Central memory CD8-positive, alpha-beta T cell (primary cell): ENCODE measurements at places on chromosomes 5 and 9.
A peak's percentile ranks its signal among the peaks of the same experiment; 100 is the strongest.

DNA sequence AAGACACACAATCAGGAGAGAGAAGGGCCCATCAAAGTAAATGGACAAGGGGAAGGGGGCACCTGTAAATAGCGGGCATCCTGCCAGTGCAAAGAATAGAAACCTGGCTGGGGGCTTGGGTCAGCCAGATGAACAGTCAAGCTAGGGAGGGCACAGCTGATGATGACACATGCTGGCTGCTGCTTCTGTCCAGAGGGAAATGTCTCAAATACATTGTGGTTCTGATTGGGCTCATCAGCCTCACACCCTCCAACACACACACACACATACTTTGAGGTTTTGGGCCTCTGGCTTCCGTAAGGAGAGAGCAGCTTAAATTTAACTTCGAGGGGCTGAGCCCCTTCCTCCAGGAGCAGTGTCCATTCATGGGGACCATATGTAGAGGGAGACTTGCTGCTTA lies 27.6 kb upstream of the SPATA31E1 start:
- no peak overlapping the region for H3K27ac ChIP-seq
- no peak overlapping the region for H3K4me3 ChIP-seq
- H3K4me1 ChIP-seq: no peaks in the 10 kb centered on the region
- no peak for DNase-seq
- peaks cover 23% of the 10 kb centered on the region for H3K27me3 ChIP-seq

- H3K27me3 ChIP-seq: no peaks in the 10 kb centered on the region
- DNase-seq: no peak
- H3K36me3 ChIP-seq: peaks cover 1% of the 10 kb centered on the region
- no peak overlapping the region for H3K4me3 ChIP-seq
- H3K4me1 ChIP-seq: no peaks in the 10 kb centered on the region
Measured at GRCh38 chr5:59126708-59127573, 544.1 kb downstream of the RAB3C start.

- no peak overlapping the region for H3K27ac ChIP-seq
- no peaks in the 10 kb centered on the region for H3K4me1 ChIP-seq
- no peaks in the 10 kb centered on the region for H3K36me3 ChIP-seq
- DNase-seq: no peak
Measured at GRCh38 chr9:13967438-13967837, 346.5 kb downstream of the NFIB start.

DNA sequence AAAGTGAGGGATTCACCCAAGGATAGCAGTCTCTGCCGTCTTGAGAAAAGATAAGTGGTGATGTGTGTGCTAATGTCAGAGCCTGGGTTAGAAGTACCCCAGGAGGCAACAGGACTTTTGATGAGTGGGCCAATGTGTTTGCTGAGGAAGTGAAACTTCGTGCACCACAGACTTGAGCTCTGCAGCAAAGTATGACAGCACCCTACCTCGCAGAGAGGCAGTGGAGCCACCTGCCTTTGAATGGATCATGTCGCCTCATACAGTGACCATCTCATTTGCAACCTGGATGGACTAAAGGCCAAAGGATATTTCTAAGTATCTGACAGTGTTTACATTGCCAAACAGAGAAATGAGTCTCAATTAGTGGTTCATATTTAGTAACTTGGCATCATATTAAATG lies 593.9 kb upstream of the GRAMD2B start:
- H3K4me1 ChIP-seq: no peaks in the 10 kb centered on the region
- H3K27ac ChIP-seq: no peak overlapping the region
- DNase-seq: no peak
- no peaks in the 10 kb centered on the region for H3K27me3 ChIP-seq

GRCh38 chr5:17123010-17123409 lies 94.4 kb upstream of the BASP1 start:
- no peaks in the 10 kb centered on the region for H3K36me3 ChIP-seq
- no peaks in the 10 kb centered on the region for H3K27me3 ChIP-seq
- no peak overlapping the region for H3K4me3 ChIP-seq
- H3K27ac ChIP-seq: no peak overlapping the region
- peaks cover 5% of the 10 kb centered on the region for H3K4me1 ChIP-seq
- no peak for DNase-seq

GRCh38 chr5:79878721-79879336 lies 112.2 kb downstream of the MTX3 start:
- H3K4me3 ChIP-seq: no peak overlapping the region
- H3K36me3 ChIP-seq: no peaks in the 10 kb centered on the region
- H3K4me1 ChIP-seq: no peaks in the 10 kb centered on the region
- H3K27me3 ChIP-seq: peaks cover 11% of the 10 kb centered on the region

GRCh38 chr9:79581794-79582193 lies 10.0 kb downstream of the TLE4 start:
- peaks cover 89% of the 10 kb centered on the region for H3K4me1 ChIP-seq
- DNase-seq: no peak
- H3K27me3 ChIP-seq: no peaks in the 10 kb centered on the region
- H3K36me3 ChIP-seq: peaks cover 6% of the 10 kb centered on the region
- peak overlapping the region; percentile 87 for H3K27ac ChIP-seq

DNA sequence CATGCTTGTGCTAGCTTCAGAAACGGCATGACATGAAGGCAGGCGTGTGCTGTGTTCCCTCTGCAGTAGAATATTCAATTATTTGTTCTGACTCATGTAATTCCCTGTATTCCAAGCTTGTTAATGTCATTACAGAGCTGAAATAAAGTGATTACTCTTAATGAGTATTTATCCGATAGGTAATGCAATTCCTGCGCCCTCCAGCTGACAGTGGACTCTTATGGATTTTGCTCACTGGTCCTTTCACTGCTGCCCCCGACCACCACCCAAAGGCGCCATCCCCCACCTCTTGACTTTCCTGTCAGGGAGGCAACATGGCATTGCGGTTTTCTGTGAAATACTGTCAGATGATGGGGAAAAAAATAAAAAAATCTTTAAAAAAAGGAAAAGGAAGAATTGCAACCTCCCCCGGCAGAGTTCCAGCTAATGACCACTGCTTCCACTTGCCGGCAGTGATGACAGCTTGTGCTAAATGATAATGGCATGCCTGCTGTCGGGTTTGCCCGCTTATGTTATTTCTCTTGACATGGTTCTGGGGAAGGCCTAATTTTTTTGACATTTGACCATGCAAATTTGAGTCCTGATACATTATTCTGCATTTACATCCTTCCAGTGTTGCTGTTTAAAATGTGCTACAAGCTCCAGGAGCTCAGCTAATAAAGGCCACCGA lies 335.3 kb upstream of the ADAMTS16 start:
- H3K4me1 ChIP-seq: no peaks in the 10 kb centered on the region
- H3K36me3 ChIP-seq: no peaks in the 10 kb centered on the region
- DNase-seq: no peak
- no peaks in the 10 kb centered on the region for H3K27me3 ChIP-seq
- H3K4me3 ChIP-seq: no peak overlapping the region

GRCh38 chr5:123997462-123998215 lies 485.7 kb downstream of the CSNK1G3 start:
- H3K4me3 ChIP-seq: no peak overlapping the region
- no peaks in the 10 kb centered on the region for H3K4me1 ChIP-seq
- no peak for DNase-seq
- H3K36me3 ChIP-seq: peaks cover 1% of the 10 kb centered on the region
- H3K27me3 ChIP-seq: no peaks in the 10 kb centered on the region

- H3K36me3 ChIP-seq: no peaks in the 10 kb centered on the region
- no peak for DNase-seq
Measured at GRCh38 chr9:117543089-117543488, 128.2 kb upstream of the ASTN2 start.

GRCh38 chr9:124180557-124180956 lies 77.2 kb upstream of the NEK6 start:
- H3K4me3 ChIP-seq: no peak overlapping the region
- DNase-seq: no peak
- H3K27me3 ChIP-seq: peaks cover 24% of the 10 kb centered on the region

DNA sequence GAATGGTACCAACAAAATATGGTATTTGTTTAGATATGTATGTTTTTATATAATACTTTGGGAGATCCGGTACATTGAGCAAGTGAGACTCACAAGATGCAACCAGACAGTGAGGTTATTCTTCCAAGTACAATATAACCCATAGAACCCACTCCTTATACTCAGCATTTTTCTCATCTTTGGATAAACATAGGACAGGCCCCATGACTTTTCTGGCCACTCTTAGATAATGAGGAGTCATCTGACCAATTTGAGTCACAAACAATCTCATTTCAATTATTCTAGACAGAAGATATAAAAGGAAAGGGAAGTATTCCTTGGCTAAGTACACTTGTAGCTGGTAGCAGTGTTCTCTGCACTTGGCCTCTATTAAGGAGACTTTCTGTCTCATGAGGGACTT lies 150.2 kb downstream of the SGCD start:
- no peaks in the 10 kb centered on the region for H3K36me3 ChIP-seq
- H3K4me1 ChIP-seq: no peaks in the 10 kb centered on the region
- H3K4me3 ChIP-seq: no peak overlapping the region
- no peak overlapping the region for H3K27ac ChIP-seq
- H3K27me3 ChIP-seq: peaks cover 12% of the 10 kb centered on the region
- DNase-seq: no peak

DNA sequence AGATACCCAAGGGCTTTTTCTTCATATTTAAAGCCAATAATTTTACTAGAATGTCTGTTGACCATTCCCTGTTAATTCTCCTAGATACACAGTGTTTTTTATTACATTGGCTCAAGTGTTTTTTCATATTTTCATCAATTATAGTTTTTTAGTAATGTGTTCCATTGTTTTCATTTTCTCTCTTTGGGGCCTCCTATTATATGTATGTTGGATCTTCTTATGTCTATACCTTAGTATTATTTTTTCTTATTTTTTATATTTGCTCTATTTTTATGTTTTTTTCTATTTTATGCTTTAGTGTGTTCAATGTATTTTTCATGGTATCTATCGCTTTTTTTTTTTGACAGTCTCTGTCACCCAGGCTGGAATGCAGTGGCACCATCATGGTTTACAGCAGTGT lies 7.5 kb downstream of the KIAA1958 start:
- H3K27me3 ChIP-seq: no peaks in the 10 kb centered on the region
- H3K4me3 ChIP-seq: no peak overlapping the region
- no peak overlapping the region for H3K27ac ChIP-seq
- no peaks in the 10 kb centered on the region for H3K4me1 ChIP-seq

GRCh38 chr5:124735169-124735858 lies 11.1 kb downstream of the ZNF608 start:
- no peak overlapping the region for H3K27ac ChIP-seq
- no peak overlapping the region for H3K4me3 ChIP-seq
- H3K36me3 ChIP-seq: no peaks in the 10 kb centered on the region

DNA sequence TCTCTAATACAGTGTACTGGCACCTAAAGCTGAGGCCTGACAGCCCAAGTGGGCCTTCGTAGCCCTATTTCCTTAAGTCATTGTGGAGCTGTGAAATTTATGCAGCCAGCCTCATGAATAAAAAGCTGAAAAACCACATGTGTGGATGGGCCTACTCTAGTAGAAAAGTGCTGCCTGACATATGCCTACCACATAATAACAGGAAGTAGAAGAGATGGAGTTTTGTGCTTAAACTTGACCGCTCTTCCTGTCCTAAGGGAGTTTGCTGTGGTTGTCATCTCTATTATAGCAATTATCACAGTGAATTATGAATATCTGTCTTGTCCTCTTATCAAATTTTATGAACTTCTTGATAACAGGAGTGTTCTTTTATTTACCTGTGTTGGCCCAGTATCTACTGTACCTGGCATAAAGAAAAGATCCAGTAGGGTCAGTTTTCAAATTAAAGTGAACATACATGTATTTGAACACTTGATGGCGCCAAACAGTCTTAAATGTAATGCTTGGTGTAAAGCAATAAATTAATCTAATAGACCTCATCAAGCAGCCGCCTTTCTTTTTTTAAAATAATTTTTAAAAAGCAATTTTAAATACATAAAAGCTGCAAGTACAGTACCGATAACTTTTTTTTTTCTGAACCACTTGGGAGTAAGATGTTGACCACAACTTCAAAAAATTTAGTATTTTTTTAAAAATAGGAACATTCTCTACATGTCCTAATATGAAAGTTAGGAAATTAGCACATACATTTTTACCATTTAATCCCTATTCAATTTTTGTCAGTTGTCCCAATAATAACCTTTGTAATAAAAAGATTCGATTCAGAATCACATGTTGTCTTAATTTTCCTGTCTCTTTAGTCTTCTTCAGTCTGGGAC lies 51.0 kb downstream of the FKTN start:
- H3K36me3 ChIP-seq: peaks cover 6% of the 10 kb centered on the region
- DNase-seq: no peak
- H3K27ac ChIP-seq: no peak overlapping the region
- H3K4me3 ChIP-seq: no peak overlapping the region

GRCh38 chr9:4144869-4145268 lies 155.0 kb downstream of the GLIS3 start:
- H3K4me1 ChIP-seq: no peaks in the 10 kb centered on the region
- H3K27ac ChIP-seq: no peak overlapping the region
- DNase-seq: no peak
- H3K27me3 ChIP-seq: peaks cover 44% of the 10 kb centered on the region
- H3K36me3 ChIP-seq: peaks cover 3% of the 10 kb centered on the region

DNA sequence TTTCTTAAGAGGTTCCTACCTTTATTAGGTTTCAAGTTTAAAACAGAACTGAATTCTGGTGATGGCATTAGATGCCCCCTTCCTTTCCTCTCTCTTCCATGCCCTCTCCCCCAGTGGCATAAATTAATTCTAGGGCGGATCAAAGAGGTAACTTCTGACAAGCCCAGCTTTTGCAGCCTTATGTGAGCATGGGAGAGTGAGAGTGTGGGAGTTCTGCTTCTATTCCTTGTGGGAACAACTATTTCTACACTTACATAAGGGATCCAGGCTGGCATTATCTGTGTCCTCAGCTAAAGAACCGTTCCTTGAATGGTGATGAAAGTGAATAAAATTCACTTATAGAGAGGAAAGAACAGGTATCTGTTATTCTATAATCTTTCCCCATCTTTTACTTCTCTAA lies 437.6 kb downstream of the KIF4B start:
- no peak overlapping the region for H3K27ac ChIP-seq
- H3K4me3 ChIP-seq: no peak overlapping the region
- DNase-seq: no peak
- no peaks in the 10 kb centered on the region for H3K4me1 ChIP-seq
- H3K36me3 ChIP-seq: no peaks in the 10 kb centered on the region

DNA sequence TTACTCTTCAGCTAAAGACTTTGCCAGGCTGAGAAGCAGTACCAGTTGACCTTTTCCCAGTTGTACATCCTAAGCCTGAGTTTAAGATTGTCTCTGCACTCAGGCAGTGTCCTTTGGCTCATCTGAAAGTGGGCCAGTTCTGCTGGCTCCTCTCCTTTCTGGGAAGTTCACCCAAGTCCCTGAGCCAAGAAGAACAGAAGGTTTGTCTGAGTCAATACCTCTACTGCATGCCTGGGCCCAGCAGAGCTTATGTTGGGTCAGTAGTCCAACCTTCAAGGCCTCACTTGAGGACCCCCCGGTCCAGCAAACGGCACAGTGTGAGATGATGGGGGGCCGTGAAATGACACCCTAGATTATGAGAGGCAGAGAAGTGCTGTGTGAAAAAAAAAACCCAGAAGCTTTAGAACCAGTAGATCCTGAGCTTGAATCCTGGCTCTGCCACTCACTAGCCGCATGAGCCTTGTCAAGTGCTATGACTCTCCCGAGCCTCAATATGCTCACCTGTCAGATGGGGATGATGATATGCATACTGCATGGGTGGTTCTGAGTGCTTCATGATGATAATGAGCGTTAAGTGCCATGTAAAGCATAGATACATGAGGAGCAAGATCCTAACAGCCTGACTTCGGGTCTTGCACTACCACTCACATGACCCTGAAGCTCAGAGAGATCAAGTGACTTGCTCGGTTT lies 156.0 kb downstream of the MACROH2A1 start:
- DNase-seq: no peak
- H3K27ac ChIP-seq: no peak overlapping the region
- H3K4me1 ChIP-seq: no peaks in the 10 kb centered on the region
- H3K27me3 ChIP-seq: peaks cover 10% of the 10 kb centered on the region
